ENCODE measurements at places on chromosomes 3 and 15.

DNA sequence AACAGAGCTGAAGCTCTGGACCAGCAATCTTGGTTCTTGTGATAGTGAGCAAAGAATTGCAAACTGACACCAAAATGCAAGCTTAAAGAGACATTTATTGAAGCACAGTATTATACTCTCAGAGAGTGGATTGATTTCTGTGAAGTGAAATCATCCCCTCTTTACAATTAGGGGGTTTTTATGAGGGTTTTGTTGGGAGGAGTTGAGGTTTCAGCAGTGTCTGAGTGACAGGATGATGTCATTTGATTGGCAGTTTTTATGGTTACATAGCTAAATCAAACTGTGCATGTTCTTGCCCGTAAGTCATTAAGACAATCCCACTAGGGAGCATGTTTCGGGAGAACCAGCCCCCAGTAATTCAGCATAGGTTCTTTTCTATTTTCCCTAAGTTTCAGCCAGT lies 1200.5 kb downstream of the SI start:
- DNase-seq: no peak

DNA sequence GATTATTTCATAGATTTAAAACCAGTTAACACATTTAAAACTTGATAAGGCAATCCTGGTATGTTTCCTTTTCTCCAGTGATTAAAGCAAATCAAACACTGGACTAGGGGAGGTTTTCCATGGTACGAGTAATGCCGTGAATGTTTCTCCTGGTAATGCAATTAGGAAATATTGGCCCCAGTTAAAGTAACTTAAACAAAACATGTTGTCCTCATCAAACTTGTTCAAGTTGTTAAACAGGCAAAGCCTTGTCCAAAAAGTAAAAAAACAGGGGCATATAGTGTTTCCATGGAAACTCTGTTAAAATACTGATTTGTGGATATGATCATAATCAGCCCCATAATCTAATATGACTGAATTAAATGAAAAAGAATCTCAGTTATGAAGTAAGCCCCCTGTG lies 13.1 kb upstream of the LRTM1 start:
- DNase-seq: no peak

- DNase-seq: no peak
Observed at GRCh38 chr3:51622868-51623267, 48.2 kb upstream of the TEX264 start.

- no peak for DNase-seq
Observed at GRCh38 chr3:14373753-14374376, 28.5 kb upstream of the SLC6A6 start.

DNA sequence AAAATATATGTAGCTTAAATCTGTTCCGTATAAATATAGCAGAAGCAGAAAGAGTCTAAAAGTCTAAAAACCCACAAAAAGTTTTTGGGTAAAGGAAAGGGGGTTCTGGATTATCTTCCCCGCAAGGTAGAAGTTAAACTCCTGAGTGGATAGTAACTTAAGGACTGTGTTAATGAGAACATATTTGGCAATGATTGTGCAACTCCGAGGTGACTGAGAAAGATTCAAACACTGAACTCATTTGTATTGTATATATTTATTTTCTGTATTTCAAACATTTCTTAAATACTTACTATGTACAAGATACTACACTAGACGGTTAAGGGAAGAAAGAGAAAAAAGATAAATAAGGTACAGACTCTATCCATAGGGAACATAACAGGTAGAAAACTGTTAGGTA lies 72.7 kb upstream of the PPIB start:
- no peak for DNase-seq

DNA sequence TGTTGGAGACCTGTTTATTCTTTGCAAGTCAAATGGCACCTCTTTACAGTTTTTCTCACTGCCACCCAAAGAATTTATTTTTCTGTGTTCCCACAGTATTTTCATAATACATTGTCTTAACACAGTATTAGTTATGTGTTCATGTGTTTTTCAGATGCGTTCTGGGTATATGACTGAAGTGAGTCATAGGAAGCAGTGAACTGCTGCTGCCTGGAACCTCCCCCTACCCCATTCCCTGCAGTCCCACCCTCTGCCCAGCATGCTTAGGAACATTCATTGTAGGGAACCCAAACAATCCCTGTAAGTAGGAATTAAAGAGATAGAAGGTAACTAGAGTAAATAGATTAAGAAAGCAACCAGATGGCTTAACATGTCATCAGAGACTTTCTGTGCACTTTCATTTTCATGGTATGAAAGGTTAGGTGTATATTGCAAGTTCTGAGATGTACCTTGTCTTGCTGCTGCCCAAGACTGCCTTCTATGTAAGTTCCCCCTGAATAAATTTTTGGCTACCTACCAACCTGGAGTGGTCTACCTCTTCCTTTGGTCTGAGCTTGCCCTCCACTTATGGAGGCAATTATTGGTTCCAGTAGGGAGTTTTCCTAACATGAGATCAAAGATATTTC lies 21.9 kb upstream of the SQOR start:
- no peak for DNase-seq

GRCh38 chr3:9935966-9936510 lies 2.4 kb downstream of the CRELD1 start:
- no peak for DNase-seq

- no peak for DNase-seq
Observed at GRCh38 chr3:102419786-102420185, 15.0 kb upstream of the ZPLD1 start.

GRCh38 chr3:119557877-119558269 lies 1.5 kb downstream of the CD80 start:
- no peak for DNase-seq

GRCh38 chr3:167723025-167723512 lies 11.6 kb downstream of the PDCD10 start:
- no peak for DNase-seq

GRCh38 chr3:18649666-18650363 lies 224.7 kb upstream of the SATB1 start:
- no peak for DNase-seq

DNA sequence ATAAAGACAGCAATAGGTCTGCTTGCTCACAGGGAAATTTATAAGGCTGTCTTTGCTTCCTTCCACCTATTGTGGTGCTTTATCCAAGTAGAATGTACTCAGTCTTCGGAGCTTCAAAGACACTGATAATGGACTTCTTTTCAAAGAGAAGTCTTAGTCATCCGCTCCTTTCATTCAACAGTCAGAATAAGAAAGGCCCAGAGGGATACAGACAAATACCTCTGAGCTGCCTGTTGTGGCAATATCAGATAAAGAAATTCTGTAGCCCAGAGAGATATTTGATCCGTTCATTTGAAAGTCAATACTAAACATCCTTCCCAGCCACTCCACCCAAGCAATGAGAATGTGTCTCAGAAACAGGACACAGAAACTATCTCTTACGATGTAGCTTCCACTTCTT lies 110.0 kb downstream of the FHIT start:
- DNase-seq: no peak

GRCh38 chr3:145094355-145094941 lies 1066.5 kb downstream of the PLOD2 start:
- DNase-seq: no peak

DNA sequence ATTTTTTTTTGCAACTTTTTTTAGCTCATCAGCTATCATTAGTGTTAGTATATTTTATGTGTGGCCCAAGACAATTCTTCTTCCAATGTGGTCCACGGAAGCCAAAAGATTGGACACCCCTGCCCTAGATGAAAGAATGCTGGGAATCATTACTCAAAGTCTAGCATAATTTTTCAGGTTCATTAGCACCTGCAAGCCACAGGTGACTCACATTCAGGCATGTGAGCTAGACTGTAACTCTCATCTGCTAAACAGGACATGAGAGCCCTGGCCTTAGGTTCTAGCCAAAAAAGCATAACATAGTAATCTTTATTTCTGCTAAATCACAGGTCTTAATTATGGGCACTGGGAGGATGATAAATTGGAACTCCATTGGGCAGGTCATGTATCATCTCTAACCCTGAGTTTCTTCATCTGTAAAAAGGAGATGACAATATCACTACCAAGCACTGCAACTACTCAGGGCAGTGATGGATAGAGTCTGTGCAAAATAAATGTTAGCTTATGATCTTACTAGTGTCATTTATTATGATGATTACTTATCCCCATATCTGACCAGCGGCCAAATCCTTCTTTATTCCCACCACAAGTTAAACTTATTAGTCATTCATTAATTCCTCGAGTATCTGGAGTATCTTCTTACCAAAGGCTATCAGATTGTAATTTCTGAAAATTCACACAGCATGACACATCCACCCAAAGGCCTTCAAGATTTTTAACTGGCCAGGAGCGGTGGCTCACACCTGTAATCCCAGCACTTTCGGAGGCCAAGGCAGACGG lies 125.0 kb downstream of the PLD1 start:
- DNase-seq: no peak

GRCh38 chr3:106748472-106749262 lies 628.6 kb upstream of the CCDC54 start:
- DNase-seq: no peak

- no peak for DNase-seq
Observed at GRCh38 chr3:27287052-27287451, 82.1 kb downstream of the NEK10 start.
